A549 treated with CpdA at 1 μM for 4 hours (cell line): ENCODE measurements at places on chromosomes 16 and 17. TPM values are rescaled to one million over a fixed set of nuclear protein-coding genes. Genes with fewer than 3 reads are reported as not detected.

The CCL7 gene
- 0.19 to 0.82 TPM (median 0.61 TPM) in 5 replicates for total RNA-seq

The TOB1 gene
- total RNA-seq, result 73.6 to 92.6 TPM (median 77.4 TPM) in 5 replicates

The RAI1 gene
- total RNA-seq, result 28.9 to 43.7 TPM (median 38.1 TPM) in 5 replicates

The ELOB gene
- 414 to 506 TPM (median 472 TPM) in 5 replicates for total RNA-seq

The RGS11 gene
- total RNA-seq, result 3.7 to 5.5 TPM (median 4.1 TPM) in 5 replicates

The PRPSAP2 gene
- total RNA-seq, result 45.2 to 47.9 TPM (median 46.2 TPM) in 5 replicates

The TBC1D3B gene
- 1.9 to 3.7 TPM (median 3.5 TPM) in 5 replicates for total RNA-seq

The ZNF469 gene
- 9.4 to 16.7 TPM (median 11.5 TPM) in 5 replicates for total RNA-seq

The DERL2 gene
- 99.9 to 135 TPM (median 115 TPM) in 5 replicates for total RNA-seq

The CCL8 gene
- not detected in 5 replicates for total RNA-seq

The KRT27 gene
- not detected in 5 replicates for total RNA-seq

The BEAN1 gene
- 2.4 to 3.8 TPM (median 2.8 TPM) in 5 replicates for total RNA-seq

The TBX6 gene
- total RNA-seq, result 0.25 to 0.53 TPM (median 0.32 TPM) in 4 of 5 replicates, not detected in the other

The NTN1 gene
- total RNA-seq, result 0.27 to 0.54 TPM (median 0.45 TPM) in 5 replicates

The DNAI2 gene
- total RNA-seq, result 0.06 TPM in 1 of 5 replicates, not detected in the others

The TK1 gene
- total RNA-seq, result 213 to 277 TPM (median 227 TPM) in 5 replicates

The BCO1 gene
- total RNA-seq, result 0.73 to 1.6 TPM (median 1.3 TPM) in 5 replicates

The ATF7IP2 gene
- 10.6 to 13.6 TPM (median 12.1 TPM) in 5 replicates for total RNA-seq

The ITGAX gene
- total RNA-seq, result 1.2 to 2.4 TPM (median 1.3 TPM) in 5 replicates

The ATP2A1 gene
- total RNA-seq, result 1.2 to 2.7 TPM (median 2.2 TPM) in 5 replicates

The EVPLL gene
- total RNA-seq, result not detected in 5 replicates

The CXCL16 gene
- 16.1 to 21.4 TPM (median 18.9 TPM) in 5 replicates for total RNA-seq

The SEC14L5 gene
- 0.02 to 0.12 TPM (median 0.04 TPM) in 4 of 5 replicates, not detected in the other for total RNA-seq
